Mucosa of gallbladder (tissue), 1 donor: ENCODE measurements at places on chromosomes 2 and 18. TPM values are rescaled to one million over a fixed set of nuclear protein-coding genes. Genes with fewer than 3 reads are reported as not detected.
A peak's percentile ranks its signal among the peaks of the same experiment; 100 is the strongest.

DNA sequence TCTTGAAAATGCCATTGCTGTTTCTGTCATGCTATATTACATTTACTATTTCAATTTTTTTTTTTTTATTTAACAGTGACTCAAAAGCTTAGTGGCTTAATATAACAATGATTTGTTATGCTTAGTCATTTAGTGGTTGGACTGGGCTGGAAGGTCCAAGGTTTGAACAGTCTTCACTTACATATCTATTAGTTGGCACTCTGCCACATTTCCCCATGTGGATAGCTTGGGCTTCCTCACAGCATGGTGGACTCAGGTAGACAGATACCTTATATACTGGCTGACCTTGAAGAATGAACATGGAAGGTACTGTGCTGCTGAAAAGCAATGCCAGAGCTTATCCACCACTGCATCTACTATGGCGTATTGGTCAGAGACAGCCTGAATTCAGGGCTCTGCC, 909.5 kb upstream of the SOX11 start:
- no peak for DNase-seq

DNA sequence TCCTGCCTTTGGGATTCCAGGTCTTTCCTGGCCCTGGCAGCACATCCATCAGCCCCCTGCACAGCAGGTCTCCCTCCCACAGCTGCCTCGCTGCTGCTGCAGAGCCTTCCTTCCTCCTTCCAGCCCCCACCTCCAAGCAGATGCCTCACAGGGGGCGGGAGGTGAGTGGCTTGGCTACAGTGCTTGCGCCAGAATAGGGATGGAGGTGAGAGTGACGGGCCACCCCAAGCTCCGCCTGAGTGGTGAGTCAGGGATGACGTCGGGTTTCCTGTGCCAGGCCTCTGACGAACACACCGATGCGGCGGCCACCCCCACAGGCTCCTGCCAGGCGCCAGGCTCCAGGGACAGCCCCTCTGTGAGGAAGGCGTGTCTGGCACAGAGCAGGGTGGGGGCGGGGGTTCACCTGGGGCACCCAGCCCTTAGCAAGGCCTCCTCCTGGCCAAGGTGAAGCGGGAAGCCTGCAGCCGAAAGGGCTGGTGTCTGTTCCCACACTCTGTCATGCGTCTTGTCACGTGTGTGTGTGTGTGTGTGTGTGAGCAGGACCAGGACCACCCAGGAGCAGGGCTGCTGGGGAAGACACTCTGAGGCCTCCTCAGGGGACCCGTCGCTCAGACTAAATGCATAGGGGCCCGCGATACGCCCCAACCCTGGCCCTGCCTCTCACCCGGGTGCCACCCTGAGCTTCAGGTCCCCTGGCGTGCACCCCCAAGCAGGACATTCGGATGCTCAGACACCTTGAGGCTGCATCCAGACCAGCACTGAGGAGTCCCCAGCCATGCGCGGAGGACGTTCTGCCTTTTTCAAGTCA, 3.4 kb upstream of the DUSP2 start:
- DNase-seq: peak; percentile 86

DNA sequence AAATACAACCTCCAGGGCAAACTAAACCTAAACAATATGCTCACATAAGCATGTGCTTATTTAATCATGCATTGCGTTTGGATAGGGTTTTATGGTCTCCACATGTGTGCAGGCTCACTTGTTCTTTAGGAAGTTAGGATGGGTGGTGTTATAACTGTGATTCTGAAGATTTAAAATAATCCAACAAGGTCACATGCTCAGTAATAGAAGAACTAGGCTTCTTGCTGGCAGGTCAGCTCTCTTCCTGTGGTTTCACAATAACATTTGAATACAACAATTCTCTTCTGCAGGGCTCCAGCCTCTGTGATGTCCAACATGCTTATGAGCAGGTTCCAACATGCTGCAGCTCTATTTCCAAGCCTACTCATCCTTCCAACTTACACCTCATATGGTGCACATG, 84.0 kb downstream of the MYL12B start:
- DNase-seq: no peak

- no peak for DNase-seq
Measured at GRCh38 chr2:8370258-8370802, 311.5 kb upstream of the ID2 start.

DNA sequence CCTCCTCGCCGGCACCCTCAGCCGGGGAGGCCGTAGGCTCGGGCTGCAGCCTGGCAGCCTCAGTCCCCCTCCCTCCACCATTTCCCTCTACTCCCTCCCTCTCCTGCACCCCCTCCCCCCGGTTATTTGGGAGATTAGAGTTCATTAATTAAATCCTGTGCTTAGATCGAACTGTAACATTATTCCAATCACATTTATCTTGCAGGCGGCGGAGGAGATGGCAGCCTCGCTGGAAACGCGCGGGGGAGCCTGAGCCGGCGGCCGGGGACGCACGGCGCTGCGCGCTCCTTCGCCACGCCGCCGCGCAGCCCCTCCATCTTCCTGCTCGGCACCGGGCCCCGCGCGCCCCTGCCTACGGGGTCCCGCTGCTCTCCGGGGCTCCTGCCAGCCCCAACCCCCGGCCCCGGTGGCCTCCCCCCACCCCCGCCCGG, at the start of gene ST8SIA3:
Gene ST8SIA3 (plus strand): TSS at position 287 of the 431 bp plus-strand sequence. CDS start 290 bp downstream, outside the sequence.
- no peak for DNase-seq

GRCh38 chr2:15616850-15617777, 25.4 kb downstream of the DDX1 start:
- DNase-seq: no peak

GRCh38 chr18:51711298-51711889, 513.9 kb upstream of the MEX3C start:
- no peak for DNase-seq

DNA sequence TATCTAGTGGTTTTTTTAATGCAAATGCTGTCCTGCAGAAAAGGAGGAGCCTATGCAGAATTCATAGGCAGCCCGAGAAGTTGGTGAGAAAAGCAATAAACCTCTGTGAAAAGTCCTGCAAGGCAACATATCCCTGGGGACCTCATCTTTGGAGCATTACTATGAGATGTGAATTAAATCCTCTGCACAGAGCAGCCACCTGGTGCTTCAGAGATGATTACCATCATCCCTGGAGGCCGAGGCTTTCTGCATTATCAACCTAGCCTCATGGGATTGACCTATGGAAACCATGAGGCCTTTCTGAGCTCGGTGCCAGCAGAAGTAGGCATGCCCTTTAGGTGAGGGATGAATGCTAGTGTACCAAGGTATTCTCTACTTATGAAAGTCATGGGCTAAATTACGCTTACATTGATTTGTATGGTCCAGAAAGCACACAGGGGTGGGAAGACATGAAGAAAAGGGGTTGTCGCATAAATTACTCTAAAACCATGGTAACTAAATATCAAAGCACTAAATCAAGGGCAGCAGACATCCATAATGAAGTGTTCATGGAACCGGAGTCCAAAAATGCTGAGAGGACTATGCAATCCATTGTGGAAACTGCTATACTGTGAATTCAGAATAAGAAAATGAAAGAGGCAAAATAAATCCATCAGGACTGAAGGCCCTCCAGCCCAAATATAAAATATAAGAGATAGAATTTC, 623.5 kb upstream of the DDX18 start:
- DNase-seq: no peak

DNA sequence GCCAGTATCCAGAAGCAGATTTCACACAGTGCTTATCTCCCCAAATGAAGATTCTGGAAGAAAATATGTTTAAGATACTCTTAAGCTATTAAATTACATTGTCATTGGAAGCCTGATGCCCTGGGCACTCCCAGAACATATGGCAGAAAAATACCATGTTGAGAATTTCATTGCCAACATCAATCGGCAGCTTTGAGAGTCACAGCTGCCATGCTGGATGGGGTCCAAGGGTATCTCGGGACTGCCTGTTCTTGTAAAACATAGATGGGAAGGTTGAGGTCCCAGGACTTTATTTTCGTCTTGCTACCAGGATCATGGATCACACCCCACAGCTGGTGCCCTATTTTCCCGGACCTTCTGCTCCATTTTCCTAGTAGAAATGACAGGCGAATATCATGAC, 632.5 kb downstream of the SUCLG1 start:
- DNase-seq: no peak

GRCh38 chr2:150619607-150620330, 132.3 kb upstream of the RND3 start:
- DNase-seq: no peak

DNA sequence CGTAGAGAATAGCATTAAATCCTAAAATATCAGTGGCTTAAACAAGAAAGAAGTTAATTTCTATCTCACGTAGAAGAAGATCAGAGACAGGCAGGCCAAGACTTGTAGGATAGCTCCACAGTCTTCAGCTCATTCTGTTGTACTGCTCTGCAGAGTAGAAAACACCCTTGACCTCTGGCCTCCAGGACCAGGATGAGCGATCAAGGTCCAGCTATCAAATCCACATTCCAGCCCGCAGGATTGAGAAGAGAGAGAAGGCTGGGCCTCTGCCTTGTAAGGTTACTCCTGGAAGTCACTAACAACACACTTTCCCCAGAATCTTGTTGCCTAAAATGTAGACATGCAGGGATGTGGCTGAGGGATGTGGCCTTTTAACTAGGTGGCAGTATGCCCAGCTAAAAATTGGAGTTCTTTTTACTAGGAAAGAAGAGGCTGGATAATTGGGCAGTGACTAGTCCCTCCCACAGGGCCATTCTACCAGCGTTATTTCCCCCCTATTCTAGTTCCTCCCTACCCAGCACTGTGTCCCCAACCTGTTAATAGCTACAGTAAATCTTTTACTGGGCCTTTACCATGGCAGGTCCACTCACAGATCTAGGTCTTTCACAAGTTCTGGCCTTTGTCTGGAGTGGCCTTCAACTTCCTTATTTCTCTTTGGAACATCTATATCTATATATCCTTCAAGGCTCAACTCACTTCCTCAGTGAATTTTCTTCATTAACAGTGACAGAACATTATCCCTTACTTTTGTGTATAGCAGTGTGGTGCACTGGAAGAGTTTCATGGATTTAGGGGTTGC, 165.0 kb downstream of the DIS3L2 start:
- no peak for DNase-seq

- no peak for DNase-seq
Measured at GRCh38 chr2:101108357-101108756, 42.8 kb downstream of the TBC1D8 start.

DNA sequence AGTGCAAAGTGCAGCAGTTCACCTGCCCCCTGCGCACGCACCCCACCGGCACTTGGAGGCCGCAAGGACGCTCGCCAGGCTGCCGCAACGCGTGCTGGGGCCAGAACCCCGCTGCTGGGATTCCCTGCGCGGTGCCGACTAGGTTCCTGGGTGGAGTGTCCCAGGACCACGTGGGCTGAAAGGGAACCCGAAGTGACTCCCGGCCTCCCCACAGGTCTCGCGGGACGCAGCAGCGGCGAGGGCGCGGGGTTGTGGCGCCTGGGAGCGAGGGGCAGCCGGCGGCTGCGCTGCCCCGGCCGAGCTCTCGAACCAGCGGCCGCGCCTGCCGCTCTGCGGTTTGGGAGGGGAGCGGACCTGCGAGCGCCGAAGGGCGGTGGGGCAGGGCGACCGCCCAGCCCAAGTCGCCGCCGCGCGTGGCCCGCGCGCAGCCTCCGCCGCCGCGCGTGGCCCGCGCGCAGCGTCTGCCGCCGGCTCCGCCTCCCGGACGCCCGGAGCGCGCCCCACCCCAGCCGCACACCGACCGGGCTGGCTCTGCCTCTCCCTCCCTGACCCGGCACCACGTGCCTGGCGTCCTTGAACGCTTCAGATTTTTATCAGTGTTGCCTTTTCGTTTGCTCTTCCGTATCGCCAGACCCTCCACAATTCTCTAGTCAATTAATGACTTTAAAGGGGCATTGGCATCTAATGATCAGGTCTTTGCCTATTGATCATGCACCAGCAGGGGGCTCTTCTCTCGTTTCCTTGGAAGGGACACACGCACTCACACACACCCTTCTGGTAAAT, at the start of gene FTCDNL1:
Gene FTCDNL1 (minus strand): TSS at position 475 of the 783 bp plus-strand sequence. CDS start 2,230 bp downstream, outside the sequence.
- peak; percentile 69 for DNase-seq

GRCh38 chr18:58175786-58176176, 131.8 kb downstream of the NEDD4L start:
- no peak for DNase-seq

DNA sequence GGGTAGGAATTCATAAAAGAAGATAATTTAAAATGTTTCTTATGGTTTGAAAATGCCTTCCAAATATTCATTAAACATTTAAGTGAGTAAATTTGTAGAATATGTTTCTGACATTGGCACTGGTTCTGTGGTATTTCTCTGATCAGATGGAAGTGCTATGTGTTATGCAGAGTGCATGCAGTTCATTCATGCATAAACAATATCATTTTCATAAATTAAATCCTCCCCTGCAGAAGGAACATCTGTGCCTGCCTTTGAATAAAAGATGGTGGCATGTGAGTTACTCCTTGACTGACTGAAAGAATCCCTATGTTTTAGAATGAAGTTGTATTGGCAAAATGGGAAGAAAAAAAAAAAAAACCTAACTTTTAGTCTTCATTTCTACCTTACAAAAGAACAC, 5.9 kb downstream of the NEUROD1 start:
- DNase-seq: no peak

DNA sequence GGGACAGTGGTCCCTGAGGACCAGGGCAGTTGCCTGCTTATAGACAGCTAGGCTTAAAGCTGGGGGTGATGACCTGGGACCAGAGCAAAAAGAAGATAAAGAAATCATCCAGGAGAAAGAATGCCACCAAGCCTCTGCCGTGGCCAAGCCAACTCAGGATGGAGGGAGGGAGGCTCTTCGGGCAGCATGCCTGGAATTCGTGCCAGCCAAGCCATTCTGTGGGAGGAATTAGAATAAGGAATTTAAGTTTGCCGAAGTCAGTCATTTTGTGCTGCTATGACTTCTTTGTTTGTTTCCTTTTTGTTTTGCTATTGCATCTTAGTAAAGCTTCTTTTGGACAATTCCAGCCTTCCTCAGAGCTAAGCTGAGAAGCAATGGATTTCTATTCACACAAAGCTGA, 124.1 kb downstream of the EN1 start:
- DNase-seq: no peak

DNA sequence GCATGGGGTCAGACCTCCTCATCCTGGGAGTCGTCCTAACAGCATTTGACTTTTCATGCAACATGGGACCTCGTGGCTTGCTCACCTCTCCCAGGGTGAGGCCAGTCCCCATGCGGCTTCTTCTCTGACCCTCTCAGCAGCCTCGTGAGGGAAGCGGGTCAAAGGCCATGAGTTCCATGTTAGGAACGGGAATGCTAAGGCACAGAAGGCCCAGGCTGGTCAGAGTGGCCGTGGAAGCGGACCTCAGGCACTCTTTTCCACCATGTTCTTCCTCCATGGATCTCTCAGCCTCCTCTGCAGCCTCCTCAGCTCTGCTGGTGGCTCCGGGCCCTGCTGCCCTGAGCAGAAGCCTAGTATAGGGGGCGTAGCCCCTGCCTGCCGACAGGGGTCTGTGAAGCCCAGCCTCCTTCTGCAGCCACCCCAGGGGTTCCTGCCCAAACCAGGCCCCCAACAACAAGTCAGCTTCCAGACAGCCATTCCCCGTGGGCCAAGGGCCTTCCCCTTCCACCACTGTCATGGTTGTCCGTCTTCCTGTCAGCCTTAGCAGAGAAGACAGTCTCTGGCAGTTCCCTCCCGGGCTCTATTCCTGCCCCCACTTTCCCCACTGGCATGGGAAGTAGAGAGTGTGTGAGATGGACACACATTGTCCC, 60.0 kb upstream of the OTOF start:
- no peak for DNase-seq

EIF5B gene
- 24.5 TPM for total RNA-seq

MAP2 gene
- total RNA-seq: 43.9 TPM

CCDC148 gene
- 3.1 TPM for total RNA-seq

ZBTB7C gene
- total RNA-seq: 24.1 TPM

LIPG gene
- 138 TPM for total RNA-seq
